ENCODE measurements at places on chromosomes 3 and 15.

DNA sequence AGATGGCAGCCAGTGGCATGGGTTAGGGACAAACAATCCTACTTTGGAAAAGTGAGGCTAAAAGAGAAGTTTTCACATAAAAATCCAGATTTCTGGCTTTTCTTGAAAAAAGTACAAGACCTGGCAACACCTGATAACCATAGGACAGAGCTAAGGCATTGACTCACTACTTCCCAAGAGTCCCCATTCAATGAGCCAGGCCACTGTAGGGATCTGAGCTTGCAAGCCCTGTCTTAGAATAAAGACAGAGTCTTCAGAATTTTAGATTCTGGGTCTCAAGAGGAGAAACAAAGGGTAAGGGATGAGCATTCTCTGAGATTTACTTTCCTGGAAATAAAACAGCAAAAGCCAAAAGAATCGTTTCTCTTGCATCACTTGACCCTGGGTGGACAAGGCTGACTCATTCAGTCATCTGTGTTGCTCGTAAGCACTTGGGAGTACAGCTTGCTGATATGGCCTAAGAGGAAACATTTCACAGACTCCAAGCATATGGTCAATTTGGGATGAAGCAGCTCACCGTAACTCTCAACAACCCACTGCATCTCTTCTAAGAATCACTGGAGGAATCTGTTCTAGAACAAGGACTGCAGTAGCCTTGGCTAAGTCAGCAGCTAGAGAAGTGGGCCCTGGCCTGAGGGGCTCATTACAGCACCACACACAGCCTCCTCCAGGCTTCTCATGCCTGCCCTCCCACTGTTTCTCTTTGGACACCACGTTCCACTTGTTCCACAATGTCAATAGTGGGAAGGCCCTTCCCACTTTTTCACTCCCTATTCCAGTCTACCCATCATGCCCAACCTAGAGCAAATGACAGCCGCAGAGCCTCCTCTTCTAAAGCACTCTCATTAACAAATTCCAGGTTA lies 86.2 kb downstream of the RFTN1 start:
- no peak for DNase-seq

- no peak for DNase-seq
Observed at GRCh38 chr3:10396083-10396482, 75.2 kb upstream of the SEC13 start.

- no peak for DNase-seq
Observed at GRCh38 chr15:63337046-63337445, 44.6 kb downstream of the CA12 start.

- DNase-seq = no peak
Observed at GRCh38 chr3:83048556-83048955, 1287.1 kb upstream of the GBE1 start.

GRCh38 chr3:35643495-35643894 lies 4.2 kb downstream of the ARPP21 start:
- DNase-seq = no peak

GRCh38 chr3:13887495-13888300 lies 7.8 kb upstream of the WNT7A start:
- DNase-seq = no peak

- DNase-seq = no peak
Observed at GRCh38 chr3:53989946-53990345, 98.3 kb upstream of the SELENOK start.

DNA sequence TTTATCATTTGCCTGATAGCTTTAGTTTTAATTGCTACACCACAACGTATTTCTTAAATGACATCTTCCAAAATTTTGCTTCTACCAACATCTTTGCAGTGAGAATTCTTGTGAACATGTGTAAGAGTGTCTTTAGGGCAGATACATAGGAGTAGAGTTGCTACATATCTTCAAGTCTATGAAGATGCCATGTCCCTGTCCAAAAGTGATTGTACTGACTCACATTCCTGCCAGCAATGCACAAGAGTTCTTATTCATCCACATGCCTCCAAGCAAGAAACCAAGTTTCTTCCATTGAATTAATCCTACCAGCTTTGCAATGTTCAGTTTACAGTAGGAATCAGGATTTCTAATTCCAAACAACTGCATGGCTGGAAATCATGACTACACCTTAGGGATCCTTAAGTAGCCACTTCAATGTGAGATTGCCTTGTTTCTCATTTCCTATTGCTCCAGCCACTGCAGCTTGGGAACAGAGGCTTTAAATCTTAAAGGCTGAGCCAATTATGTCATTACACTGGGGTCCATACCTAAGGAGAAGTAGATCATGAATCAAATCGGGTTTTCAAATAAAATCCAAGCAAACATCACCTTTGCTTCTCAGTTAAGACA lies 44.5 kb downstream of the BCL2L10 start:
- DNase-seq = no peak

DNA sequence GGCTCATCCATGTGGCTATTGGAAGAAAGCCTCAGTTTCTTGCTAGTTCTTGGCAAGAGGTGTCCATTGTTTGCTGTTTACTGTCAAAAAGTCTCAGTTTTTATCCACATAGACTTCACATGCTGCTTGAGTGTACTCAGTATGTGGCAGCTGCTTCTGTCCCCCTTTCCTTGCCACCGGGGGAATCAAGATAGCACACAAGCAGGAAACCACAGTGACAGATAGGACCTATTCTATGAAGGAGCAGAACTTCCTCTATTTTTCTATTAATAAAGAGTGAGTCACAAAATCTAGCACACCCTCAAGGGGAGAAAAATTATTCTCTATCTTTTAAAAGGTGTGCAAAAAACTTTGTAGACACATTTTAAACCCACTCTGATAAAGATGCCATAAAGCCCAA lies 121.4 kb upstream of the GMNC start:
- no peak for DNase-seq

DNA sequence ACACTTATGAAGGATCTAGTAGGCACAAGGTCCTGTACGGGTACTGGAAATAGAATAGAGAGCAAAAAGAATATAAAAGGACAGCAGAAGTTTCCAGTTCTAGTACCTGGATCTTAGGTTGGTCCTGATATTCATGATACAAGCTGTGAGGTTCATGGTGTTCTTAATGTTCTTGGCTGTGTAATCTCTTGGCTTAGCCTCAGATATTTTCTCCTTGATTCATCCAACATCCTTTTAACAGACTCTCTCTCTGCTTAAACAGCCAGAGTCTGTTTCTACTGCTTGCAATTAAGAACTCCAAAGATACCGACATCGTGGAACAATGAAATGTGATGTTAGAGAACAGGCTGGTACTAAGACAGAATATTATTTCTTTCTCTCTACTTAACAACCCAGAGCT lies 49.9 kb downstream of the CNTN3 start:
- DNase-seq = no peak

DNA sequence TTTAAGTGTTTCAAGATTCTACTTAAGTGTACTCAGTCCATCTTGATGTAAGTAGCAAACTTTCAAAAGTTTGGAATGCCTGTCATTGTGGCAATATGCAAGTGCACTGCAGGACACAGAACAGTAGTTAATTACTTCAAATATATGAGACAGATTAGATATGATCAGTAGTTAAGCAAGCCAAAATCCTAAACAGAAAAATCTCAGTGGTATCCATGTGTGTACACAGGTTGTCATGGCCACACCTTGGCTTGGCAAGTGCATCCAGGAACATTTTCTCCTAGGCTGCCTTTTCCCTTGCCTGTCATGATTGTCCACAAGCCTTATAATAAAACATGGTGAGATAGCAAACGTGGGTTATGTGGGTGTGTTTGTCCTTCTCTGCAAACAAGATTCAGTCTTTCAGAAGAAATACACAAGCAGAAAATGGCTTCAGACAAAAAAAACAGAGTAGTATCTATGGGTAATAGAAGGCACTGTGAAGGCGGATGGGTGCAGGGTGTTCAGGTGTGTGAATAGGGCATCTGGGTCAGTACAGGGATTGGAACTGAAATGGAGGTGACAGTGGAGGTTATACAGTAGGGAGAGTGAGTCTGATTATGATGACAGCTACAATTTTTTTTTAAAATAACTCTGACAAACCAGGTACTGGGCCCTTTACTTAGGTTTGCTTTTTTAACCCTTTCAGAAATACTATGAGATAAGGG lies 229.0 kb upstream of the LRIG1 start:
- DNase-seq = no peak

- peak; percentile 85 for DNase-seq
Observed at GRCh38 chr3:56988458-56989168, 71.9 kb upstream of the SPATA12 start.

DNA sequence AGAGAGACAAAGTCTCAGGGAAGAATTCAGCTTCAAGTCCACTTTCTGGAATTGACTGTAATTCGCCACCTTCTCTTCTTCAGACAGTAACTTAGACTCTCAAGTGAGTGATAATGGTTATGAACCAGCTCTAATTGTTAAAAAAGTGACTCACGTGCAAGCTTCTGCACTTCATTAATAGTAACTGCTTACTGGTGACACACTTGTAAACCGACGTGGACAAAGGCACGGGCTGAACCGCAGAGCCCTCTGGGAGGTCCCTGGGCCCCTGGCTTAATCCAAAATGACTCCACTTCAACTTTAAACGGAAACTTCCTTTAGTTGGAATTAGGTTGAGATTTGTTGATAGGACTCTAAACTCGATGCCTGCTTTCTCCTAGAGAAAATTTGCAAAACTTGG lies 17.0 kb downstream of the MUC4 start:
- no peak for DNase-seq

DNA sequence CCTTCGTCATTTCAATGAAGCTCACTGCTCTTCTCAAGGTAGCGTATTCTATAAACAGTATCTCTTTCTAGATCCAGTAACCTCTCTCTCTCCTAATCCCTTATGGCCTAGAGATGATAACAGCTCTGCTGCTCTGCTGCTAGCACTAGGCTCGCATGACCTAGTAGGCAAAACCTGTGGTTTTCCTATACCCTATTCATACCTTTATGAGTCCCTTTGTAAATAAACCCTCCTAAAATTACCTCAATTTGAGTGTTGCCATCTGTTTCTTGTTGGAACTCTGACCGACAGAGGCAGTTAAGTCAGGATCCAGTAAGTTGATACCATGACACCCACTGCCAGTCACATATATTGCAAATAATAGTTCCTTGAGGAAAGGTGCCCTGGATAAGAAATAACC lies 7.3 kb downstream of the CCDC14 start:
- DNase-seq = no peak

- no peak for DNase-seq
Observed at GRCh38 chr3:179438841-179439240, 12.4 kb downstream of the GNB4 start.

DNA sequence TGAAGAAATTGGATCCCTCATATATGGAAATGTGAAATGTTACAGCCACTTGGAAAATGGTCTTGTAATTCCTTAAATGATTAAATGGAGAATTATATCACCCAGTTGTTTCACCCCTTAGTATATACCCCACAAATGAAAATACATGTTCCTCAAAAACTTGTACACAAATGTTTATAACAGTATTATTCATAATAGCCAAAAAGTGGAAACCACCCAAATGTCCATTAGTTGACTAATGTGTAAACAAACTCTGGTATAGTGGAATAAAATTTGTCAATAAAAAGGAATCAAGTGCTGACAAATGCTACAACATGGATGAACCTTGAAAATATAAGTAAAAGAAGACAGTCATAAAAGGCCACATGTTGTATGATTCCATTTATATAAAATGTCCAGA lies 12.5 kb downstream of the FAM162A start:
- no peak for DNase-seq

DNA sequence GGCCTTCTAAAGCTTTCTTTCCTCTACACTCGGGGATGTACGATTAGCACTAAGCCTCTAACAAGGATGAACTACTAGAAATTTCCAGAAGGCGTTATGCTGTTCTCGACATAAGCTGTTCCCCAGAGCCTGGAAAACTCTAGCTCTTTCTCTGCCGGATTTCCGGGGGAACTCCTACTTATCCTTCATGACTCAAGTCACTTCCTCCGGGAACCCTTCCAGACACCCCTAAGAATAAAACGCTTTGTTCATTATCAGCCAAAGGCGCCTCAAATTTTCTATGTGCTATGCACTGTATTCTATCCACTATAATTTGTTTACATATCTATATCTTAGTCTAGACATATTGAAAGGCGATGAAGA lies 455 bp upstream of the SNAP23 start:
- DNase-seq = no peak

DNA sequence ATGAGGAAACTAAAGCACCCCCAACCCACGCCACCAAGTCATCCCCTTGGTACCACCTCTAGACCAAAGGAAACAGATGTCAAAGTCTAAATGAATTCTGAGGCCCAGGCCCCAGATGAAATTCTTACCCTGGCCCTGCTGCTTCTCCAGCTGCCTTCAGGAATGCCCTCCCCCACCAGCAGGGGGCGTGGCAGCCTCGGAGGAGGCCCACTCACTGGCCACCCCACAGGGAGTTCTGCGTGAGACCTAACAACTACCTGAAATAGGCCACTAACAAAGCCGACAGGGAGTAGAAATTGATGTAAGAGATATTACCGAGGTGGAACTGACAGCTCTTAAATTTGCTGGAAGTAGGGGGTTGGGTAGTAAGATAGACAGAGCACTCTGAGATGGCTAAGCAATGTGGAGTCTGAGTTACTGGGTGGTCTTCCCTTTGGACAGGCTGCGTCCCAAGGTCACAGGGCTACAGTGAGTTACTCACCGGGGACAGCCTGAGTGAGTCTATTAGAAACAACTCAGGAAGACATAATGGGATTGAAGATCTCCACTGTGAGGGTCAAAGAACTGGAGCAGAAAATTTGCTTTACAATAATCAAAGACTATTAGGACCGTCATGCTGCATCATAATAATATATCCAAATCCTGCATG lies 240.7 kb downstream of the SHOX2 start:
- DNase-seq = peak; percentile 82

- no peak for DNase-seq
Observed at GRCh38 chr3:181265750-181266333, 276.3 kb upstream of the DNAJC19 start.

DNA sequence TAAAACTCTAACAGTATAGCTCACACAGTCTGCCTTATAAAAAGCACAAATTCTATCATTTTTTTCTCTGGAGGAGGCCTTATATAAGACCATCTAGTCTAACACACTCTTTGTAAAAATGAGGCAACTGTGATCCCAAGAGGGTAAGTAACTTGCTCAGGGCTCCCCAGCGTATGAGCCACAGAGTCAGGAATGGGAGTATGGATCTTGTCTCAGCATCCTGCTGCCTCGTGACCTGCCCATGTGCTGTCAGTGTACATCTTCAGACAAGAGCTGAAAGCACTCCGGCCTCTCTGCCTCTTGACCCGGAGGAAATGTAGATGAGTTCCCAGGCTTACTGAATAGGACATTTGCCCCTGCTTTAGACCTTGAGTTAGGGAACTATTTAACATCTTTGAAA lies 28.4 kb upstream of the MEF2A start:
- DNase-seq = no peak

GRCh38 chr3:171772427-171773056 lies 37.7 kb downstream of the PLD1 start:
- no peak for DNase-seq

DNA sequence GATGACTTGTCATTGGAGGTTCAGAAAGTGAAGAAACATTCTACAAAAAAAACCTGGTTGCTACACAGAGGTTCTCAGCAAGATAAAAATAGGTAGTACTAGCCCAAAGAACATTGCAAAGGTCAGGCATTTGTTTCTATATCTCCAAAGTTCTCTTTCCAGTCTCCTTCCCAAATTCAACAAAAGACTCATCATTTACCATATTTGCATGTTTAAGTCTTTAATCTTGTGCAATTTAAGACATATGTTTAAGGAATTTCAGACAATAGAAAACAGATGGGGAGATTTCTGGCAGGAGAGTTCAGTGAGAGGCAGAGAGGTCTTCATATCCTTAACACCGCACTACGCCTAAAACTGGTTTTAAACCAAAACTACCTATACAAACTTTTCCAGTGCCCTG lies 173.8 kb upstream of the THBS1 start:
- DNase-seq = no peak
